ENCODE measurements at places on chromosomes 6 and 20.

DNA sequence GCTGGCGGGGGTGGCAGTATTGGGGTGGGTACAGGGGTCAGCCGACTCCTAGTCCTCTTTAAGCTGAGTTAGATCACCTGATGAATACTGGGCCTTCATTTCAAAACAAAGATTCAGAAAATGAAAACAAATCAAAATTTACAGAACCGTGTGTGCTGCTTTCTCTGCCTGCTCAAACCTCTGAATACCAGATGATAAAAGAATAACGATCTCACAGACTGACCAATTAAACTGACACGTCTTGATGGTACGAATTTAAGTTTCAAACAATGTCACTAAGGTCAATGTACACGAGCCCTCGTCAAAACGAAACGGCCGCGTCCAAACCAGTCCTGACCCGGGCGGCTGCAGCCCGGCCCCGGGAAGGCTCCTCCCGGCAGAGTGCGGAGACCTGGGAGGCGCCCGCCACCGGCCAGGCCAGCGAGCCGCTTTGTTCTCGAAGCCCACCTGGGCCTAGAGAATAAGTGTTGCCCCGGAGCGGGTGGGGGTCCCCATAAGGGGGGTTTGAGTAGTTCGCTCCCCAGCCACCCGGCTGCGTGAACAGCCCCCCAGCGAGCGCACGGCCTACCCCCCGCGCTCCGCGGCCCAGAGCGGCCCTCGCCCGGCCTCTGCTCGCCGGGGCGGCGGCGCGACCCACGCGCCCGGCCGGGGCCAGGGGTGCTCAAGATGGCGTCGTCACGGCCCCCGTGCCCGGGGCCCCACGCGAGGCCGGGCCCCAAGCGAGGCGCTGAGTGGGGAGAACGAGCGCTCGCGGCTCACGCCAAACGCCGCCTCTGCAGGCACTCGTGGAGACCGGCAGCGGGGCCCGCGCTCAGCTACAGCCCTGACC lies 728 bp downstream of the PSMA7 start:
- DNase-seq, result no peak

DNA sequence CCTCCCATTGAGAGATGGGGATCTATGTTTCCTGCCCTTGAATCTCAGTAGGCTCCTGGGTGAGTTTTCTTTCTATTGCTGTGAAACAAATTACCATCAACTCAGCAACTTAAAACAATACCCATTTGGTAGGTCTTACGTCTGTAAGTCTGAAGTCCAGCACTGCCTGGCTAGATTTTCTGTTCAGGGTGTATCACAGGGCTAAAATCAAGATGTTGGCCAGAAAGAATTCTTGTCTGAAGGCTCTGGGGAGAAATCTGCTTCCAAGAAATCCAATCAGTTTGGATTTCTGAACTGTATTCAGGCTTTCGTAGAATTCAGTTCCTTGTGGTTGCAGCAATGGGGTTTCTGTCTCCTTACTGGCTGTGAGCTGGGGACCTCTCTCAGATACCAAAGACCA lies 99.6 kb upstream of the SLC24A3 start:
- DNase-seq, result no peak

DNA sequence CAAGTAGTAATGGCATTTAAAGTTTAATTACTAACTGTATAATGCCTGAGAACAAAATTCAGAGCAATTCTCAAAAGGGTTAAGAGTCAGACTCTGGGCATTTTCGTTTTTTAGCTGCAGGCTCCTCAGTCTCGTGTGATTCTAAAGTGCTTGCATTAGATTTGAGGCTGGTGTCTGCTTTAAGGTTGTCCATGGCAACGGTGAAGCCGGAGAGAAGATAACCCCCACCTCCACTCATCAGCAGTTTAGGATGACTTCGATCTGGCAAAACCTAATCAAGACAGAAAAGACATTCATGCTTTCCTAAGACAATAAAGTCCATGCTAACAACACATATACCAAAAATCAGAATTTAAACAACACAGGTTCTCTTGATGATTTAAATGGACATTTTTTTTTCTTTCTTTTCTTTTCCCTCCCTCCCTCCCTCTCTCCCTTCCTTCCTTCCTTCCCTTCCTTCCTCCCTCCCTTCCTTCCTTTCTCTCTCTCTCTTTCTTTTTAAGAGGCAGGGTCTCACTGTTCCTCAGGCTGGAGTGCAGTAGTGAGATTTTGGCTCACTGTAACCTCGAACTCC lies 11.8 kb downstream of the TRMT6 start:
- DNase-seq, result no peak

- no peak for DNase-seq
These were observed 149.1 kb downstream of the KCNQ5 start for GRCh38 chr6:72770959-72771358.

GRCh38 chr20:18254615-18255014 lies 33.7 kb upstream of the ZNF133 start:
- no peak for DNase-seq

DNA sequence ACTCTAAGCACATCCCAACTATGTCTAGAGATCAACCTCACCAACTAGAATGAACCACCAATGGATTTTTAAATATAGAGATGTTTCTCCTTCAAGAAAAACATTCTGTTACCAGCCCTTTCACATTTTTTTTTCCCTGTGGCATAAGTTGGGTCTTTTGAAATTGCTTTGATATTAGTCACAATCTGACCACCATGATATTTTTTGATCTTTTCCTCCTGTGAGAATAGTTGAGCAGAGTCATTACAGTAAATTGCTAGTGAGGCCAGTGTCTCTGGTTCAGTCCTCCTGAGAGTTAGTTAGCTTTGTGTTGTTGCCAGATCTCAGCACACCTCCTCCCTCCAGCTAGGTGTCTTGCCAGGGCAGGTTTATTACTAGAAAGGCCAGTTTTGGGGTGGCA lies 79.7 kb upstream of the MYLIP start:
- no peak for DNase-seq
